Ureter (tissue), 1 donor: ENCODE measurements at places on chromosomes 3 and 15. TPM values are rescaled to one million over a fixed set of nuclear protein-coding genes. Genes with fewer than 3 reads are reported as not detected.

- no peak for DNase-seq
These were observed 56.4 kb upstream of the TLE3 start for GRCh38 chr15:70153921-70154717.

DNA sequence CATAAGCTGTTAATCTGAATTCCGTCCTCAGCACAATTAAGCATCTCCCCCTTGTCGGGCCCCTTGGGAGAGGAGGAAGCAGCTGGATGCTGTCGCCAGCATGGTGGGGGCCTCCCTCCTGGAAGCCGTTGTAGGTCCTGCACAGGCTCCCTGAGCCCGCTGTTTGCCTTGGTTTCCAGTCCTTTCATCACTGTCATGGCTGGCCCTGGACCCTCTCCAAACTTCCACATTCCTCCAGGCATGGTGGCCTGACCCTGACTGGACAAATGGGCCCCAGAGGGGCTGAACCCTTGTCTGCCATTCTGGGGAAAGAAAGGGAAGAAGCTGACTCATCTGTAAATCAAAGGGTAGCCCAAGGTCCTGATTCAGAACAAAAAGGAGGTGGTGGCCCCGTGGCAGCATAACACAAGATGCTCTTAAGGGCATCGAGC is 300.5 kb upstream of the LRRFIP2 start:
- DNase-seq = no peak

- DNase-seq = peak; percentile 46
These were observed 39.9 kb upstream of the MB21D2 start for GRCh38 chr3:192957441-192958021.

- DNase-seq = no peak
These were observed 61.3 kb upstream of the PIAS1 start for GRCh38 chr15:67992834-67993233.

- no peak for DNase-seq
These were observed 6.4 kb upstream of the RTP3 start for GRCh38 chr3:46491089-46492070.

GRCh38 chr3:178382449-178383061 is 153.7 kb upstream of the KCNMB2 start:
- DNase-seq = no peak

DNA sequence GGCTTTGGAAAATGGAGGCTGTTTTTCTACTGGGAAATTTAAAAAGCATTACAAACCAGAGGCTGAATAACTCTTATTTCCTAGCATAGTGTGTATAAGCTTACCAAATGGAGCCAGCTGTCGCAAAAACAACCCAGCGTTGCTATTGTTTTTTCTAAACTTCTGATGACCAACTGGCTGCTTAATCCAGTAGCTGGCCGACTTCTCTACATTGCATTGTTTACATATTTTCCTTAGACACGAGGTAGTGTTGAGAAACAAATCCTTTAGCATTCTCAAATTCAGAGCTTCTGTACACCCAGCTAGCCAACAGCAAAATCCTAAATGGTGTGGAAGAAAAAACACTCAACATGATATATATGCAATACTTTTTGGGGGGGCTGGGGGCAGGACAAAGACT is 161.0 kb upstream of the ADAMTS9 start:
- DNase-seq = no peak

ILDR1 gene
- total RNA-seq = 16.3 TPM

DNA sequence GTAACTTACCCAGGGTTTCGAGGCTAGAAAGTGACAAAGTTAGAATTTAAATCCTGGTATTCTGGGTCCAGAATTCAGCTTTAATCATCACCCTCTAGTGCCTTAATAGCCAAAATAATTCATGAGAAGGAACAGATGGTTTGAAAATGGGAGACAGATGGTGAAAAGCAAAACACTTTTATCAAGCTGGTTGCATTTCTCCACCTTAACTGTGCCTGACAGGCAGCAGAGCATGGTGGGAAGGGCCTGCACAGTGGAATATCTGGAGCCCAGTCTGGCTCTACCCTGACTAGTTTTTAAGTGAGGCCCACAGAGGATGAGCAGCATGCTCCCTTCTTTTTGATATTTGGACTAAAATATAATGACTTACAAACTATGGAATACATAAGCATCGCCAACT is 35.6 kb upstream of the RASGRP1 start:
- no peak for DNase-seq

DNA sequence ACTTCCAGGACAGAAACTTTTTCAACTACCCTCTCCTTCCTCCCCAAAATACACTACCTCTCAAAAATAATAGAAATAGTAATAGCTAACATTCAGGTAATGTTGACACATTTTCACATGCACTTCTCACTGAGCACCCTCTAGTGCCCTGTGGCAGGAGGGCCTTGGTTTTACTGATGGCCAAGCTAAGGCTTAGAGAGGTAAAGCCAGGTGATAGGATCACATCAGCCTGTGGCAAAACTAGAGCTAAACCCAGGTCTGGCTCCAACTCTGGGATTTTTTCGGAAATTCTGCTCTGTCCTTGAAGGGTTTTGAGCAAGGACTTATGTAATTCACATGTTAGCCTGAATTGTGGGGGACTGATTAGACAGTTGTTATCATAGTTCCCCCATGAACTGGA is 922 bp upstream of the TAMM41 start:
- no peak for DNase-seq

DNA sequence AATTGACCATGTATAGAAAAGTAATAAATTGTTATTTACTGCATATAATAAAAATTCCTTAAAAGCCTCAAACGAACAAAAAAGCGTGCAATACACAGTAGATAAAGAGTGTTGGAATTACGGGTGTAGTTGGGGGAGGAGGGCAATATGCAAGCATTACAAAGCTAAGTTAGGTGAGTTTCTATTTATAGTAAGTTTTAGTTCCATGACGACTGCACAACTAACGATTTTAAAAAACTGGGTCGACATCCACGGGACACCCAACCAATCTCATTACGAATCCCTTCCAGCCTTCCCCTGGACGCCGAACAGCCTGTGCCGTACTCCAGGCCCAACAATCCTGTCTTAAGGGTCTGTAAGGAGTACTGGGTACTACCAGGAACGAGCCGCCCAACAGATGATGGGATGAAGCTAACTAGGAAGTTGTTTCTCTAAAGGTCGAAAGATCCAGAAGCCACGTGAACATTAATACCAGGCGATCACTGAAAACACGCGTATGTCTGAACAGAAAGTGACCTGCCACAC is 677 bp downstream of the POLQ start:
- no peak for DNase-seq

GPD1L gene
- 60.8 TPM for total RNA-seq

AQP9 gene
- 0.49 TPM for total RNA-seq

DNA sequence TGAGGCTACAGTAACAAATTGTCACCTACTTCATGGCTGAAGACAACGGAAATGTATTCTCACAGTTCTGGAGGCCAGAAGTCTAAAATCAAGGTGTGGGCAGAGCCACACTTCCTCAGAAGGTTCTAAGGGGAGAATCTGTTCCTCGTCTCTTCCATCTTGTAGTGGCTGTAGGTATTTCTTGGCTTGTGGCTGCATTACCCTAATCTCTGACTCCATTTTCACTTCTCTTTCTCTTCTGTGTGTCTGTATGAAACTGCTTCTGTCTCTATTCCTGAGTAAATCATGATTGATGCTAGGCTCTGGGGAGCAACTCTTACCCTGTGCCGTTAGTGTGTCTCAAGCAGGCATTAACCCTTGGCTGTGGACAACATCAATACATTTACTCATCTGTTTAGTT is 164.7 kb downstream of the SQOR start:
- DNase-seq = no peak

GRCh38 chr15:27412415-27412814 is 441.4 kb downstream of the GABRG3 start:
- DNase-seq = no peak

ITIH3 gene
- 4.6 TPM for total RNA-seq
